ENCODE measurements at places on chromosomes 4 and X.

GRCh38 chr4:130056286-130056685 is 960.3 kb downstream of the C4orf33 start:
- DNase-seq: no peak

GRCh38 chr4:2666722-2667247 is 89.4 kb downstream of the TNIP2 start:
- DNase-seq: no peak

GRCh38 chr4:52693492-52693891 is 34.4 kb upstream of the USP46 start:
- DNase-seq: no peak

GRCh38 chrX:124426288-124427169 is 80.2 kb downstream of the SH2D1A start:
- DNase-seq: no peak

DNA sequence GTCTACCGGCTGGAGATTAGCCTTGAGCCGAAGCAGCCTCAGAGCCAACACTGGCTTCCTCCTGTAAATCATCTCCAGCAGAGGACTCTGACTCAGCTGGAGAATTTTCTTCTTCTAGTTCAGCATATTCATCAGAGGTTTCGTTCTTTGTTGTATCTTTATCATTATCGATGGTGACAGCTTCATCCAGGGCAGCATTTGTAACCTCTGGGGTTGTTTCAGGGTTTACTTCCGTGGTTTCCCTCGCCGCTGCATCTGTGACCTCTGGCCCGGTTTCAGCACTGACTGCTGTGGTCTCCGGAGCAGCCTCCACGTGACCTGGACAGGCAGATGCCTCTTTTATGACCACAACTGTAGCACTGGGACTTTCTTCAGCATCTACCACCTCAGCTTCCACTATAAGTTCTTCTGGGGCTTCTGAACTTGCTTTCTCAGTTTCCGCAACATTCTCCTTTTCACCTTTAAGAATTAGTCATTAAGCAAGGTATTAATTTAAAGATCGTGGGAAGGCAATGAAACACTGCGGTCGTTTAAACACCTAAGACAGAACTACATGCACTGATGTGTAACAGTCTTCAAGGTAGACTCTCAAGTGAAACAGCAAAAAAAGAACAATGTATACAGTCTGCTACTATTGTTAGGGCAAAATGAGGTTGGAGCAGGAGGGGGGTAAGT is 13.3 kb downstream of the MGARP start:
- DNase-seq: peak; percentile 92

DNA sequence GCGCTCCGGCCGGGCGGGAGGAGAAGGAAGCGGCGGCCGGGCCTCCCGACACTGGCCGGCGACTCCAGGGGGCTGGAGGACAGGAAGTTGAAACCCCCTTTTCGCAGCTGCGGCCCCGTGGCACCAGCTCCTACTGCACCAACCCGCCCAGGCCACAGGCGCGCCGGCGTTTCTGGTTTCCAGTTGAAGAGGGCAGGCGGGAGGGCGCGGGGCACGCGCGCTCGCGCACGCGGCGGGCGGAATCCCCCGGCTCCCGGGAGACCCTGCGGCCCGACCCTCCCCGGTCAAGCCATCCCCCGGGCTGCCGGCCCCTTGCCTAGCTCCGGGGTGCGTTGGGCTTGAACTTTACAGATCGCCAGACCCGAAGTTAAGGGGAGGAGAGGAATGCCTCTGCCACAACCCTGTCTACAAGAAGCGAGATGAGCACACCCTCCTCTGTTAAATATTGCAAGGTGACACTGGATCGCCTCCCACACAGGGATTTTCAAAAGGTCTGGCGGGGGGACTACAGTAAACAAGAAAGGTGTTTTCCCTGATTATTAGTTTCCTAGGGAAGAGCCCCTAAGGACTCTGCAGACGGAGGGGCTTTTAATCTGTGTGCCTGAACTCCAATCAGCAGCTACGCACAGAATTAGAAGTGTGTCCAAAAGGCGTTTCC is 1.4 kb downstream of the ELOVL6 start:
- DNase-seq: peak; percentile 48

DNA sequence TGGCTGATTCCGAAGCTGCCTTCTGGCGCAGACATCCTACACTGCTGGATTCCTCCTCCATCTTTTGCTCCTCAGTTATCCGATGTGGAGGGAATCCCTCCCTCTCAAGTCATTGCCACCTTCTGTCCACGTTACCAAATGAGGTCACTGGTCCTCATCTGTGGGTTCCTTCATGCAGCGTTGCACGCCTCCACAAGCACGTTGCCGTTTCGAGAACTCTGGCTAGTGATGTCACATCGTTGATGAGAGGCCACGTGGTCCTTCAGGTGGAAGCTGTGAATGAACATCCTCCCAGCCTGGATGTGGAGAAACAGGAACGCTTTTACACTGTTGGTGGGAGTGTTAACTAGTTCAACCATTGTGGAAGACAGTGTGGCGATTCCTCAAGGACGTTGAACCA is 323.2 kb downstream of the DHRSX start:
- no peak for DNase-seq

GRCh38 chr4:6633091-6633906 is 7.2 kb upstream of the MRFAP1 start:
- peak; percentile 73 for DNase-seq

DNA sequence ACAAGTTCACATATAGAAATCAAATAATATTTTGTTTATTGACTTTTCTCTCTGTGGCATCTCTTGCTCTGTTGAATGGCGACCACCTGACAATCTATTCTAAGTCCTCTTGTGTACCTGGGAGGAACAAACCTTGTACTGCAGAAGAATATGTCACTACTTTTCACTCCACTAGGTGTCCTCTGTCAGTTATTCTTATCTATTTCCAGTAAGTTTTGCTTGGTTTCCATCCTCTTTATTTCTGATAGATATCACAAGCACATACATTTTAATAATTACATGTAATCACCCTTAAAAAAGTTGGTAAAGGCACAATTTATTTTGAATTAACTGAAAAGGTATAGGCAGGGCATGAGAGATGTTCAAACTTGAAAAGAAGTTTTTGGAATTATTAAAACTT is 238.4 kb downstream of the SNCA start:
- DNase-seq: peak; percentile 27

DNA sequence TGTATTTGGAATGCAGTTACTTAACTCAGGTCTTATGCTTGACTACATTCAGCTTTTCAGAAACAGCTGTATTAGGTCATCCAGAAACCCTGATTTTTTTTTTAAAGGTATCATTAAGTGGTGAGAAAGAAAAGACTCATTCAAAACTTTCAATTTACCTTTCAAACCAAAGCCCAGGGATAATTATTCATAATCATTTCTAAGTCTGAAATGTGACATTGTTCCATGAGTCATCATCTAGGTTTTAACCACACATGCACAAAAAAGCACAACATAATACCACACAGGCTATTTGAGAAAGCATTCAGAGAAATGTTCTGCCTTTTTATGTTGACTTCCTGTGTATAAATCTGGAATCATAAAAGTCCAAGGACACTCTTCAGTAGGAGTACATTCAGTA is 288.2 kb downstream of the IL1RAPL2 start:
- DNase-seq: peak; percentile 17

DNA sequence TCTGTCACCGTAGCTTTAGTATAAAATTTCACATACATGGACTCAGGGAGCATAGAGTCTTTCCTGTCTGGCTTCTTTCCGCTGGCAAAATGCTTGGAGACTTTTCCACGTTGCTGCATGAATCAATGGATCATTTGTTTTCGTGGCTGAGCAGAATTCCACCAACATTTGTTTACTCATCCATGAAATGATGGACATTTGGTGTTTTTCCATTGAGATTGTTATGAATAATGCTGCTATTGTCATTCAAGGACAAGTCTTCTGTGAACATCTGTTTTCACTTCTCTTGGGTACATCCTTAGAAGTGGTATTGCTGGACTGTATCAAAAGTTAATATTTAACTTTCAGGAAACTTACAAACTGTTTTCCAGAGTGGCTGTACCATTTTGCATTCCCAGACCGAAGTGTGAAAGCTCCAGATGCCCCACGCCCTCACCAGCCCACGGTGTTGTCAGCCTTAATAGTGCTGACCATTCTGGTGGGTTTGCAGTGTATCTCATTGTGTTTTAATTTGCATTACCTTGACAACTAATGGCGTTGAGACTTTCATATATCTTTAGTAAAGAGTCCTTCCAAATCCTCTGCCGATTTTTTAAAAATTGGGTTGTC is 5.8 kb upstream of the TMEM271 start:
- DNase-seq: no peak

GRCh38 chr4:141705048-141705746 is 68.8 kb downstream of the IL15 start:
- no peak for DNase-seq

- DNase-seq: peak; percentile 14
These were observed 226.7 kb upstream of the PRKX start for GRCh38 chrX:3940000-3940610.

- DNase-seq: no peak
These were observed 17.2 kb downstream of the GPR174 start for GRCh38 chrX:79161655-79162054.

DNA sequence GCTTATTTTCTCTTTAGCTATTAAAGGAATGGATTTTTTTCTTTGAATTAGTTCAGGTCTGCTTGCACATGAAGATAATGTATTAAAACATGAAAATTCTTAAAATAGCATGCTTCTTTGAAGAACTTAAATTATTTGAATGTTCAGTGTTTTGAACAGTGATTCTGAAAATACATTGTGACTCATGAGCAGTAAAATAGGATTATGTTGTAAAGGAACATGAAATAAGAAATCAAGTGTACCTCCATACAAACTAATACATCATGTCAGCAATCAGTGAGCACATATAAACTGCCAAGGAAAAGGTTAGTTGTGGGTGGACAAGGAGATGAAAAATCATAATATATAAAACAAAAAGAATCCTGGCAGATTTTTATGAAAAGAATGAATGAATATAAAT is 66.1 kb downstream of the SNX25 start:
- peak; percentile 31 for DNase-seq

- no peak for DNase-seq
These were observed 318.5 kb downstream of the ARAP2 start for GRCh38 chr4:35925806-35926205.

- no peak for DNase-seq
These were observed 8.7 kb upstream of the PJA1 start for GRCh38 chrX:69173906-69174305.

DNA sequence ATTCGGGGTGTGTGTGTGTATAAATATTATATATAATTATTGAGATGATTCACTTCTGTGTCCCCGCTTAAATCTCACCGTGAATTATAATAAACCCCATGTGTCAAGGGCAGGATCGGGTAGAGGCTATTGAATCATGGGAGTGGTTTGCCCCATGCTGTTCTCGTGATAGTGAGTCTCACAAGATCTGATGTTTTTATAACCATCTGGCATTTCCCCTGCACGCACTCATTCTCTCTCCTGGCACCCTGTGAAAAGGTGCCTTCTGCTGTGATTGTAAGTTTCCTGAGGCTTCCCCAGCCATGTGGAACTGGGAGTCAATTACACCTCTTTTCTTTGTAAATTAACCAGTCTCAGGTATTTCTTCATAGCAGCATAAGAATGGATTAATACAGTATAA is 851.4 kb upstream of the AGA start:
- no peak for DNase-seq

GRCh38 chrX:68234171-68234910 is 199.0 kb downstream of the OPHN1 start:
- no peak for DNase-seq

DNA sequence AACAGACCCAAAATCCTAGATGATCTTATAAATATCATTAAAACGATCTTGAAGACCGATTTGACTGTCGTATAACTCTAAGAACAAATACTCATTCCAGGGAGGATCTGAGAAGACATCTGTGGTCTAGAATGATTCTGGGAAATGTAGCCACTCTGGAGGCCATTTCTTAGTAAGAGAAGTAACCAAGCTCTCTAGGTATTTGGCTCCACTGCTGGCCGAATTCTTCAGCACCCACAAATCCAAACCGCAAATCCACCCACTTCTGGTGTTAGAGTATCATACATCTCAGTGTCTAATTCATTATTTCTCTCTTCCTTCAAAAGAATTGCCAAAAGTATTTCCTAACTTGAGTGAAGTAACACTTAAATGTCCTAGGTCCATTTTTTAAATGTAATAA is 23.9 kb downstream of the KLHL5 start:
- peak; percentile 80 for DNase-seq

- peak; percentile 4 for DNase-seq
These were observed 112.9 kb downstream of the MBNL3 start for GRCh38 chrX:132375941-132376340.

- DNase-seq: no peak
These were observed 191.5 kb downstream of the SLIT2 start for GRCh38 chr4:20443015-20443805.

DNA sequence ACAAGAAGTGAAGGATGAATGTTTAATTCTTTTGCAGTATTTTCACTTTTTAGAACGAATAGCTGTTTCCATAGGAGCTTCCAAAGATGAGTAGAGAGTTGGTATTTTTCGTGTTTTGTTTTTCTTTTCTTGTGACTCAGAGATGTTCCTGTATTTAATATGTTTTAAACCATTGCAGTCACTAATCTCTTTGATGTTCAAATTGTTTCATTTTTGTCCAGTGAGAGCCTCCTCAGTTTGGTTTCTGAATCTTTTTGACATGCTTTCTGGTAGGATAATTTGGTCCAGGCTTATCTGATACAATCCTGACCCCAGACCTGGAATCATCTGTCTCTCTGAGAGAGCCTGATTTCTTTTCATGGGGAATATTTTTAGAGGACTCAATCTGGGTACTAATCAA is 41.6 kb downstream of the BEX3 start:
- DNase-seq: no peak

DNA sequence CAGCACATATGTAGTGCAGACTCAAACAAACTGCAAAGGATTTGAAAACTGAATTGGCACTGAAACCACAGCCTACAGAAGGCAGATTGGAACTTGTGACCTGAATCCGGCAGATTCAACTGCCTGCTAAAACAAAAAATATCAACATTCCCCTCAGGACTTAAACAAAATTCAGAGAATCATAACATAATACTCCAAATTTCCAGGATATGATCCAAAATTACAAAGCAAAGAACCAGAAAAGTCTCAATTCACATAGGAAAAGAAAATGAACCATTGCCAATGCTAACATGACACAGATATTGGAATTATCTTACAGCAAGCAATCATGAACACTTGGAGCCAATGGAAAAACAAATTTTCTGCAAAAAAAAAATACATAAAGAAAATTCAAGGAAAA is 250.4 kb downstream of the PRDM5 start:
- DNase-seq: no peak

DNA sequence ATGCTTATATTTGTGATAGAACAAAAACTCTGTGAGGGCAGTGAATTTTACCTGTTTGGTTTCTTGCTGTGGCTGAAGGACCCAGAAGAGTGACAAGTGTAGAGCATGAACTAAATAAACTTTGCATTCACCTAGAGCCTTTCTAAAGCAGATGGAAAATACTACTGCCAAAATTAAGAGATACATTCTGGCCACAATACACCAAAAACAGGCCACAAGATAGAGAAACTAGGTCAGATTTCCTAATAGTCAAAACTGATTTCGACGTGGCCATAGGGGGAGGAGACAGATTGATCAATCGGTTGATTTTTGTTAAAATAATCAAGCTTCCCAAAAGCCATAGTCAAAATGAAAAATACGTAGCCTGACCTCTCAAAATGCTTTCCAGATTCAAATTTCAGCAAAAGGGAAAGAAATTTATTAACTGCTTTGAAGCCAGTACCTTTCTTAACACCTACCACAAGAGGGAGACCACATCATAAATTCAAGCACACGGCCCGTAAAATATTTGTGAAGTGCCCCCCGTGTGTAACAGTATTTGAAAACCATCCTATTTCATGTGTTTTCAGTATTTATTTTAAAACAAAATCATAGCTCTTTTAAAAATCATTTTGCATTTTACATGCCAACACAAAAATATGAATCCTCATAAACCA is 132.4 kb downstream of the CORIN start:
- DNase-seq: peak; percentile 36

- DNase-seq: no peak
These were observed 539.7 kb upstream of the GRID2 start for GRCh38 chr4:91764085-91764484.
